ENCODE measurements at places on chromosomes 16 and 17.

- H3K27ac ChIP-seq = no peak overlapping the region
- no peaks in the 10 kb centered on the region for H3K27me3 ChIP-seq
- no peak overlapping the region for H3K4me3 ChIP-seq
- H3K36me3 ChIP-seq = no peaks in the 10 kb centered on the region
- peaks cover 7% of the 10 kb centered on the region for H3K4me1 ChIP-seq
- no peak for DNase-seq
Observed at GRCh38 chr17:64343833-64344637, 46.6 kb downstream of the PECAM1 start.

- DNase-seq = no peak
- no peaks in the 10 kb centered on the region for H3K4me1 ChIP-seq
- no peak overlapping the region for H3K4me3 ChIP-seq
- no peak overlapping the region for H3K27ac ChIP-seq
- no peaks in the 10 kb centered on the region for H3K27me3 ChIP-seq
Observed at GRCh38 chr17:79677646-79678045, 53.1 kb upstream of the ENPP7 start.

- H3K27ac ChIP-seq = no peak overlapping the region
- no peaks in the 10 kb centered on the region for H3K27me3 ChIP-seq
- no peak overlapping the region for H3K4me3 ChIP-seq
- peaks cover 46% of the 10 kb centered on the region for H3K36me3 ChIP-seq
- no peaks in the 10 kb centered on the region for H3K4me1 ChIP-seq
Observed at GRCh38 chr16:27526180-27526579, 23.5 kb downstream of the GTF3C1 start.

- H3K36me3 ChIP-seq = peaks cover 3% of the 10 kb centered on the region
- H3K4me1 ChIP-seq = peaks cover 56% of the 10 kb centered on the region
- no peak overlapping the region for H3K27ac ChIP-seq
- no peak for DNase-seq
- no peak overlapping the region for H3K4me3 ChIP-seq
Observed at GRCh38 chr17:80593181-80593580, 48.5 kb downstream of the RPTOR start.

- no peak overlapping the region for H3K27ac ChIP-seq
- no peaks in the 10 kb centered on the region for H3K4me1 ChIP-seq
- no peak for DNase-seq
- no peaks in the 10 kb centered on the region for H3K36me3 ChIP-seq
- H3K27me3 ChIP-seq = peaks cover 2% of the 10 kb centered on the region
- no peak overlapping the region for H3K4me3 ChIP-seq
Observed at GRCh38 chr16:10598157-10598556, 17.8 kb upstream of the EMP2 start.

DNA sequence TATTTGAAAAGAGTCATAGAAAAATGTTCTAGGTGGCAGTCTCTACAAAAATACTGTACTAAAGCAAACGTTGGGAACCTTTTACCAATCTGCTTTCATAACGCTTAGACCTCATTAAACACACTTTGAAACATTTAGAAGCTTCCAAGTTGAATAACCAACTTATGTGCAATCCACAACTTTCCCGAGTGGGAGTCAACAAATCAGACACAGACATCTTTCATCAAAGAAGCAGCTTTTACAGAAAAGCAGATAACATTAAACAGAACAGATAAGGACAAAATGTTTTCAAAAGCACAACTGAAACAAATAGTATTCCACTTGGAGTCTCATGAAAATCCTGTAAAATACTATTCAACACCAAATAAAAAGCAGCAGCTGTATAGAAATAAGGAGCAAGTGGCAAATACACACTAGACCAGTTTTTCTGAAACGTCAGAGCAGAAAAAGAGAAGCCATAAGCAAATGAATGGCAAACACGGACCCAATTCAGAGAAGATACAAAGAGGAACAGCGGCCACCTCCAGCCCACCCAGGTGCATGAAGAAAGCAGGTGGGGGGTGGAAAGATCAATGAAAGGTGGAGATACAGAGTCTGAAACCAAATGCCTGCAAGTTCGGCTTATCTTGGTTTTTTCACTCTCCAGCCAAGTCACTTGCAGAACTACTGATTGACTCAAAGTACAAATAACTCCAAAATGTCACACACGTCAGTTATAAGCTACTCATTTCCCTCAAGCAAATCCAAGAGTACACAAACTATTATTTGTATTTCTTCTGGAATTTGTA, 18.4 kb upstream of the FBF1 start:
- H3K27me3 ChIP-seq = no peaks in the 10 kb centered on the region
- peaks cover 24% of the 10 kb centered on the region for H3K36me3 ChIP-seq
- no peak for DNase-seq
- H3K4me3 ChIP-seq = no peak overlapping the region
- no peaks in the 10 kb centered on the region for H3K4me1 ChIP-seq
- H3K27ac ChIP-seq = no peak overlapping the region

GRCh38 chr17:36608794-36609497, 7.6 kb downstream of the MRM1 start:
- no peak overlapping the region for H3K4me3 ChIP-seq
- H3K4me1 ChIP-seq = peaks cover 15% of the 10 kb centered on the region
- H3K27me3 ChIP-seq = no peaks in the 10 kb centered on the region
- H3K27ac ChIP-seq = no peak overlapping the region
- DNase-seq = no peak

GRCh38 chr17:49572226-49572625, 3.4 kb upstream of the NXPH3 start:
- no peak overlapping the region for H3K4me3 ChIP-seq
- H3K36me3 ChIP-seq = no peaks in the 10 kb centered on the region
- H3K4me1 ChIP-seq = peaks cover 19% of the 10 kb centered on the region
- peaks cover 45% of the 10 kb centered on the region for H3K27me3 ChIP-seq
- DNase-seq = no peak

- H3K4me3 ChIP-seq = no peak overlapping the region
- no peak for DNase-seq
- no peaks in the 10 kb centered on the region for H3K36me3 ChIP-seq
Observed at GRCh38 chr16:65415460-65415859, 293.6 kb upstream of the CDH11 start.

DNA sequence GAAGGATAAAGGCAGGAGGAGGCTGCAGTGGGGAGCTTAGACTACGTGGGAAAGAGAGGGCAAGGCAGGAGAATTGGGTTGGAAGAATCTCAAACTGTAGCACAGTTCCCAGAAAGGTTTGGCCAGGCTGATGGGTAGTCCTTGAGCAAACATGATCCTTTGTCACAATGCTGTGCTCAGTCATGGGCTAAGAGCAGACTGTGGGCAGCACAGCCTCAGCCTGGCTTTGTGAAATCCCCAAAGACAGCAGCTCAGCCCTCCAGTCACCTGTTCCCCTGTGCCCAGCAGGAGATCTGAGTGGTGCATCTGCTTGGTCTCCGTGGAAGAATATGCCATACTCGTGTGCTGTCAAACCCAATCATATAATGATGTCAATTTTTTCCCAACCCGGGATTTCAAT, 10.6 kb upstream of the ENGASE start:
- no peaks in the 10 kb centered on the region for H3K36me3 ChIP-seq
- H3K4me1 ChIP-seq = peaks cover 3% of the 10 kb centered on the region
- H3K27ac ChIP-seq = no peak overlapping the region
- no peak for DNase-seq
- H3K27me3 ChIP-seq = peaks cover 2% of the 10 kb centered on the region
- no peak overlapping the region for H3K4me3 ChIP-seq

DNA sequence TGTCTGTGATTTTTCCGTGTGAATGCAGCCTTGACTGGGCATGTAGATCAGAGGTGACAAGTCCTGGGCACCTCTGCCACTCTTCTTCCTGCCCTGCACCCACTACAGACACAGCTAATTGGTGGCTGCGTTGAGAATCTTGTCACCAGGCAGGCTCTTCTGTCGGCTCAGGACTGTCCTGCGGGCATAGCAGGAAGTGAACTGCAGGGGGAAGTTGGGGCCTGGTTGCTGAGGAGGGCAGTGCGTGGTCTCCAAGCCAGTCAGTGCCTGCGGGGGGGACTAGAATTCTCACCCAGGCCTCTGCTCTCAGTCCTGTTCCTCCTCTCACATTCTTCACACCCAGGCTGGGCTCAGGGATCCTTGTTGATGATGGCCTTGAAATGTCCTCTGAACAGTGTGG, 50.5 kb downstream of the JPH3 start:
- H3K27ac ChIP-seq = no peak overlapping the region
- H3K4me3 ChIP-seq = no peak overlapping the region
- no peaks in the 10 kb centered on the region for H3K4me1 ChIP-seq
- DNase-seq = no peak
- peaks cover 12% of the 10 kb centered on the region for H3K27me3 ChIP-seq

DNA sequence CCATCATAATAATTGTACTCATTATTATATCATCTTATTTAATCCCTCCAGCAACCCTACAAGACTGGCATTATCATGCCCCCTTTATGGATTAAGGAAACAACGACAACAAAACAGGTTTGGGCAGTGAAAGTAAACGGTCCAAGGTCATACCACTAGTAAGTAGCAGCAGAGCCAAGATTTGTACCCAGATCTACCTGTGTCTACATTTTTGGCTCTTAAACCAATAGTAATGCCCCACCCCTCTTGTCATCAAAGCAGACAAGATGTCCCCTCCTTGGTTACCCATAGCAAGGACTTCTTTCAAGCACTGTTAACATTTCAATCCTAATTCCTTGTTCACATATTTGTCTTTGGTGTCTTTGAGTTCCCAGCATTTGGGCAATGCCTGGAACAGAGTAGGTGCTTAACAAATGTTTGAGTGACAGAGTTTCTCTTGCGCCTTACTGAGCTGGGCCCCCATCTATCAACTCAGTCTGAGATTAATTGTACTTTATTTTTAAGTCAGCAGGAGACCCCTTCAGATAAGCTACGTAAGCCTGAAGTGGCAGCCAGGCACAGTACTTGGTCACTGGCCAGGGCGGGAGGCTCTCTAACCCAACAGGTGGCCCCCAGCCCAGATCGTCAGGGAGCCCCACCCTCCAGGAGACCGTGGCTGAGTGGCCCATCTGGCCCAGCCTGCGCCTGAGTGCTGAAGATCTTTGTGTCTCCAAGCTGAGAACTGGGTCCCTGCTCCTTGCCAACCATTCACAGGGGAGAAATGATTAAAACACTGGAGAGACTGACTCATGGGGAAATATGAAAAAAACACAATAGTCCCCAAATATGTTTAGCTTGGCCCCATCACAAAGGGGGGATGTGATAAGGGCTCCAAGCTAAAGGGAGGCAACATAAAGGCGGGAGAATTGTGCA, 75.8 kb downstream of the AXIN2 start:
- no peaks in the 10 kb centered on the region for H3K36me3 ChIP-seq
- no peak for DNase-seq
- H3K27me3 ChIP-seq = peaks cover 8% of the 10 kb centered on the region

DNA sequence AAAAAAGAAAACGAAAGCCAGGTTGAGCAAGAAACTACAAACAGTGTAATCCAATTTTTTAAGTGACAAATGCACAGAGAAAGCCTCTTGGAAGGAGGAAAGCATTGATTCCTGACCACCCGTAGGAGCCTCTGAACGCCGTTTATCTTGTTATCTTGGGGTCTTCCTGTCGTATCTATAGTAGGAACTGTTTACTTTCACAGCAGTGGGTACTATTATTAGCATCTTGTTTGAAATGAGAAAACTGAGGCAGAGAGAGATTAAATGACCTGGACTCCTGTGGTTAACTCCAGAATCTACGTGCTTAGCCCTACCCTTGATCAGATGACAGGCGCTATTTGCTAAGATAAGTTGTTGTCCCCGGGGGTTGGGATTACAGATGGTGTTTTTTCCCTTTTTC, 196.7 kb upstream of the FOXF1 start:
- H3K4me1 ChIP-seq = no peaks in the 10 kb centered on the region
- no peaks in the 10 kb centered on the region for H3K36me3 ChIP-seq
- H3K4me3 ChIP-seq = no peak overlapping the region
- no peaks in the 10 kb centered on the region for H3K27me3 ChIP-seq

DNA sequence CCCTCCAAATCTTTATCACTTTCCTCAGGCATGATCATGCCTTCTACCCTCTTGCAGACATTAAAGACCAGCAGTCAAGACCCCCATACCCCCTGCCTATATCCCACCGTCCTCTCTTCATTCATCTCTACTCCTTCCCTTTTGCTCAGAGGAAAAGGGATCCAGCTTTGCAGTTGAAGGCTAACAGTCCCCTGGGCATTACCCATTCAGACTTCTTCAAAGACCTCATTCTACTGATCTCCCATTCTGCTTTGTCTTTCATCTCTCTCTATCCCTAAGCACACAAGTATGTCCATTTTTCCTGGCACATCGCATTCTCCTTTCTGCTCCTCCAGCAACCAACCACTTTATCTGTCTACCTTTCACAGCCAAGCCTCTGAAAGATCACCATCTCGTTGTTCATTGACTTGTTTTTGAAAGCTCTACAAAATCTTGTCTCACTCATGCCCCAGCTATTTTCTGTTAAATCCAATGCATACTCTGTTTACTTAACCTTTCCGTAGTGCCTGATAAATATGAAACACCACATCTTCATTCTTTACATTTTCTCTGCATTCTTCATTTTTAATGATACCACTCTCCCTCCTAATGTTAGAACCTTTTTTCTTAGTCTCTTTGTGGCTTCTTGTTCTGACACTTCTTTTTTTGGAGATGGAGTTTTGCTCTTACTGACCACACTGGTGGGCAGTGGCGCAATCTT, 14.1 kb upstream of the LCMT1 start:
- no peak overlapping the region for H3K27ac ChIP-seq
- H3K4me3 ChIP-seq = no peak overlapping the region
- peaks cover 2% of the 10 kb centered on the region for H3K27me3 ChIP-seq
- DNase-seq = no peak

- no peak overlapping the region for H3K27ac ChIP-seq
- H3K4me3 ChIP-seq = no peak overlapping the region
- no peaks in the 10 kb centered on the region for H3K4me1 ChIP-seq
- H3K36me3 ChIP-seq = no peaks in the 10 kb centered on the region
- DNase-seq = no peak
- H3K27me3 ChIP-seq = no peaks in the 10 kb centered on the region
Observed at GRCh38 chr16:8493972-8494371, 96.3 kb downstream of the TMEM114 start.

DNA sequence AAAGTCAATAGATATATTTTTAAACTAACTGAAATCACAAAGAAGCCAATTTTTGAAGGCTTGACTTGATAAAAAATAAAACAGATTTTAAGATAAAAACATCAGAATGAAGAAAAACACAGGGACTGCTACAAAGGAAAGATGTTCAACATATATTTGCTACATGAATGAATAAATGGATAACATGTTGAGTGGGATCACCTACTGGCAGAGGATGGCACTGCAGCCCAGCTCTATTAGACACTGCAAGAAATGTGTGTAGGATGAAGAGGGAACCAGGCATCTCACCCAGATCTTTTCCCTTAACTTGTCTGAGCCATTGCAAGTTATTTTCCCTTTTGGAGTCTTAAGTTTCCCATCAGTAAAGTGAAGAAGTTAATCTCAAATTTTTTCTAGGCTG, 4.2 kb downstream of the AIPL1 start:
- no peak overlapping the region for H3K4me3 ChIP-seq
- no peak for DNase-seq
- H3K27me3 ChIP-seq = peaks cover 43% of the 10 kb centered on the region

DNA sequence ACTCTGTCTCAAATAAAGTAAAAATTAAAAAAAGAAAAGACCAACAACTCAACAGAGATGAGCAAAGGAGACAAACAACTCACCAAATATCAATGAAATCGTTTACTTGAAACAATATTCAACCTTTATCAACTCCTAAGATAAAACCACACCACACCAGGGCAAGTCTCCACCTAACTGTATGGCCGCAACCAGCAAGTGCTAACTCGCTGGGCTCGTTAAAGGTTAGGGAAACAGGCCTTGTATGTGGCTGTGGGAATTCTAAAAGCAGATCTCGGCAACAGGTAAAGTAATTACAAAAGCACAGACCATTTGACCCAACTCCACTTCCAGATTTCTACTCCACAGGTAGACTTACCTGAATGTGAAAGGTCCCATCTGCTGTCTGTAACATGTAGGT, 9.3 kb downstream of the ZCCHC14 start:
- H3K4me1 ChIP-seq = peaks cover 50% of the 10 kb centered on the region
- peaks cover 3% of the 10 kb centered on the region for H3K27me3 ChIP-seq
- no peak for DNase-seq
- no peak overlapping the region for H3K27ac ChIP-seq
- H3K36me3 ChIP-seq = peaks cover 17% of the 10 kb centered on the region
- no peak overlapping the region for H3K4me3 ChIP-seq

All from activated T-helper 2 cell treated with anti-CD3 and anti-CD28 coated beads, Interferon-gamma antibody, Interleukin-2, Interleukin-4, amounts not matched to agents 10 μg/mL and 5 μg/mL and 100 μg/mL, durations not matched to agents 14 hours and 24 hours and 36 hours (primary cell).